Astrocyte of the hippocampus (primary cell): ENCODE measurements at places on chromosomes 1 and 21.

GRCh38 chr1:84693785-84694184 lies 3.5 kb upstream of the SSX2IP start:
- no peak for DNase-seq

DNA sequence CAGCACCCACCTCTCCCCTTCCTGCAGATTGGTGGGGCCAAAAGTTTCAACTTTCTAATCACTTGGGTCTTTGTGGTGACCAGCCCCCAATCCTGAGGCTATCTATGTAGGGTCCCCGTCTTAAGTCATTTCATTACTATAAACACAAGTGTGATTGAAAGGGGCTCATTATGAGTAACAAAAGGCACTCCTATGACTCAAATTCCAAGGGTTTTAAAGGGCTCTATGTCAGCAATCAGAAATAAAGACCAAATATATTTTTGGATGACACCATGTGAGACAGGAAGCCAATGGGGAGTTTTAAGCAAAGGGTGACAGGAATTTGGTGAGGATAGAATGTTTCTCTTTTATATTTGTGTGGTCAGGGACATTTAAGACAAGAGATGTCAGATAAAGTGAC lies 6.2 kb downstream of the ERO1B start:
- no peak for DNase-seq

DNA sequence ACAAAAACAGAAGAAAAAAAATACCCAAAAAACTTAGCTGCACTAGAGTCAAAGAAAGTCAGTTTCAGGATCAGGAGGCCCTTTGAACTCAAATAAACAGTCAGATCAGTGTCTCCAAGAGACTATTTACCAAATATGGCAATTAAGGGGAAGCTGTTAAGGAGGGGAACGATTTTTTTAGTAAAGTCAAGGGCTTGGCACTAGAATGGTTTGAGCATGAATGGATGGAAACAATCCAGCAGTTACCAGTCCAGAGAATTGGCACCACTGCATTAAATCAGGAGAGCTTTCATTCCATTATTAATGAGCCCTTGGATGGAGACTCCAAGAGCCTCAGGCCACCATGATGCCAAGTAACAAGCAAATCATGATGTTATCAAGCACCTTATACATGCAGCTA lies 7.2 kb downstream of the TRAPPC3 start:
- DNase-seq: peak; percentile 72

GRCh38 chr1:25688390-25689119 lies 72.0 kb downstream of the MAN1C1 start:
- DNase-seq: peak; percentile 36

GRCh38 chr1:172914501-172915144 lies 136.1 kb downstream of the TNFSF18 start:
- peak; percentile 49 for DNase-seq

DNA sequence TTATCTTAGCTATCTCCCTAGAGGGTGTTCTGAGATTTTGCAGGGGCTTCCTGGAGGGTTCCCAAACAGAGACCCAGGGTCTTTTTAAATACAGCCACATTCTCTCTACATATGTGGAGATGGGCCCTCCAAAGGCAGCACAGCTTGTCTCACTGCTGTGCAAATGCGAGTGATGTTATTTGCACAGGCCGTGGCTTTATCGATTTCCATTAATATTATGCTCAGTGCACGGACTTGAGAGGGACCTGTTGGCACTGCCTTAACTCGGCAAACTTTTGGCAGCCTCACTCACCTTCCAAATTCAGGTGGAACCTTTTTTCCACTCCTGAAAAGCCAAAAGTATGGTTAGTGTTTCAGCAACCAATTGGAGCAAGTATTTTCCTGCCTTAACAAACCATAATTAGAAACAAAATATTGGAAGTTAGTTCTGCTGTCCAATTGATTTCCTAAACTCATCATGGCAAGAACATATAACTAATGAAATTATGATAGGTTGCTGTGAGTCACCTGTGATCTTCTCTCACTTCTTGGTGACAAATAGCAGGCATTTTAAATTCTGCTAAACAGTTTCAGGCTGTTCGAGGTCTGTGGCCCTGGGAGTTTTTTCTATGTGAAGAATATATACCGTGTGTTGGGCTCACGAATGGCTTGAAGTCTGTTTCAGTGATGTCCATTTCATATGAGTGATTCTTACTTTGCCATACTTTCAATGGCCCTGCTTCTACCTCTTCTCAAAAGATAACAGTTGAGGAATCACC lies 10.9 kb downstream of the LHX9 start:
- DNase-seq: no peak

- no peak for DNase-seq
These were observed 761 bp upstream of the PAX7 start for GRCh38 chr1:18629659-18630510.

DNA sequence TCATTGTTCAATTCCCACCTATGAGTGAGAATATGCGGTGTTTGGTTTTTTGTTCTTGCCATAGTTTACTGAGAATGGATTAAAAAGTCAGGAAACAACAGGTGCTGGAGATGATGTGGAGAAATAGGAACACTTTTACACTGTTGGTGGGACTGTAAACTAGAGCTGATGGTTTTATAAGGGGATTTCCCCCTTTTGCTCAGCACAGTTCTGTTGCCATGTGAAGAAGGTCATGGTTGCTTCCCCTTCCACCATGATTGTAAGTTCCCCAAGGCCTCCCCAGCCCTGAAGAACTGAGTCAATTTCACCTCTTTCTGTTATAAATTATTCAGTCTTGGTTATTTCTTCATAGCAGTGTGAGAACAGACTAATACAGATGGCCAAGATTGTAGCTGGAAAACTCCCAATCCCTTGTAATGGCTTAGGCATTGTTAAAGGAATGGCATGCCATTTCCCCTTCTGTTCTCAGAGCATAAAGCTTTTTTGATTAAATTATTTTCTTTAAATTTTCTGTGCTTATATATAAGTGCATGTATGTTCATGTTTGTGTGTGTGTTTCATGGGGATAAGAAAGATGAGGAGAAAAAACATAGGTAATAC lies 144.8 kb downstream of the BACH1 start:
- peak; percentile 12 for DNase-seq

GRCh38 chr1:217946511-217946910 lies 315.4 kb downstream of the SPATA17 start:
- no peak for DNase-seq

- DNase-seq: peak; percentile 6
These were observed 56.1 kb downstream of the SWT1 start for GRCh38 chr1:185213091-185213490.

DNA sequence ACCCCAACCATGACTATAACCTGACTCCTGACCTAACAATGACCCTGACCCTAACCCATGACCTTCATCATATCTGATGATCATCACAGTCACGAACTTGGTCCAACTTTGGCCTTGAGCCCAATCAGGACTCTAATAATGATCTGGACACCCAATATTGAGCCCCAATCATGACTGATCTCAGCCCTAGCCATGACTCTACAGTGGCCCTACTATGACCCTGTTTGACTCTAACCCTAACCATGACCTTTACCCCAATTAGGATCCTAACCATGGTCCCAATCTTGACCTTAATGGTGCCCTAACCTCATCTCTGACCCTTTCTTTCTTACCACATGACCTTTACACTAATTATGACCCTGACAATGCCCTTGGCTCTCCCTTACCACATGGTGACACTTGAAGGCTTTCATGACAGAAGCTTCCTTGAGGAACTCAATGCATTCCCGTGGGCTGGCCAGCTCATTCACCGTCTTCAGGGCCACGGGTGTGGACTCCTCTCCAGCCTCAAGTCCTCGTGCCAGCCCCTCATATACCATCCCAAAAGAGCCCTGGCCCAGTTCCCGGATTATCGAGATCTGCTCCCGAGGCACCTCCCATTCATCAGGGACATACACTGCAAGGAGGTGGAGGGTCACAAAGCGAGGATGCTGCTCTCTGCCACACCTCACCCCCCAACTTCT lies 16.2 kb downstream of the INSRR start:
- no peak for DNase-seq

DNA sequence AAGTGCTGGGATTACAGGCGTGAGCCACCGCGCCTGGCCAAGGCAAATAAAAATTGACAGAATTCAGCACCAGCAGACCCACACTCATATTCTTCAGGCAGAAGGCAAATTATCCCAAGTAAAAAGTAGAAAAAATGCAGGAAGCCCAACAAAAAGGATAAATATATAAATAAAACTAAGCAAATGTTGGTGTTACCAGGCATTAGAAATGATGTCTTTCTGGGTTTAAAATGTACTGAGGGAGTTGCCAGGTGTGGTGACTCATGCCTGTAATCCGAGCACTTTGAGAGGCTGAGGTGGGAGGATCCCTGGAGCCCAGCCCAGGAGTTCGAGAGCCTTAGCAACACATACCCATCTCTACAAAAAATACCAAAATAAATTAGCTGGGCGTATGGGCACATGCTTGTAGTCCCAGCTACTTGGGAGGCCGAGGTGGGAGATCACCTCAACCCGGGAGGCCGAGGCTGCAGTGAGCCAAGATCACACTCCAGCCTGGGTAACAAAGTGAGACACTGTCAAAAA lies 6.3 kb downstream of the INTS11 start:
- peak; percentile 97 for DNase-seq
